Stomach (tissue), 19 donors: ENCODE measurements at places on chromosomes 4 and X. TPM values are rescaled to one million over a fixed set of nuclear protein-coding genes. Genes with fewer than 3 reads are reported as not detected.

DNA sequence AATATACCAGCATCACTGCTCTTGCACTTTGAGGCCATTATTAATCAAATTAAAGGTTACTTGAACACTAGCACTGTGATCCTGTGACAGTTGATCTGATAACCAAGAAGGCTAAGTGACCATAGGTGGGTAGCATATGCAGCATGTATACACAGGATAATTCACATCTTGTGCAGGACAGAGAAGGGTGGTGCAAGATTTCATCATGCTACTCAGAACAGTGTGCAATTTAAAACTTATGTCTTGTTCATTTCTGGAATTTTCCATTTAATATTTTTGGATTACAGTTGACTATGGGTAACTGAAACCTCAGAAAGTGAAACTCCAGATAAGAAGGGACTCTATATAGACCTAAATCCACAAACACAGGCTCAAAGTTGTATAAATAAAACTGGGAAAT, 78.2 kb upstream of the PDE5A start:
- H3K27me3 ChIP-seq, result no peaks in the 10 kb centered on the region
- no peak overlapping the region for H3K27ac ChIP-seq
- no peak overlapping the region for H3K4me3 ChIP-seq
- no peaks in the 10 kb centered on the region for H3K4me1 ChIP-seq
- no peak for DNase-seq

DNA sequence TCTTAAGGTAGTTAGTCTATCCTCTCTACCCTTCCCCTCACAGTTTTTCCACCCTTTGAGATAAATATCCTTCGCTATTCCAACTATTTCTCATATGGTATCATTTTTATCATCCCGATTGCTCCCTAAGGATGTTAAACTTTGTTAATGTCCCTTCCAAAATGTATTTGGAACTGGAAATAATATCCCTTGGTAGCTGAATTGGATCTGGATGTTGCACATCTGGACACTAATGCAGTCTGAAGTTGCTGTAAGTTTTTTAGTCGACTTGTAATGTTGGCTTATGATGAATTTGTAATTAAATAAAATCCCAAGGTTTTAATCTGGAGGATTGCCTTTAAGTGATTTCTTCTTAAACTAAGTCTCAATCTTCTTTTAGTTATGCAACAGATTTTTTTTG, 22.5 kb downstream of the XIAP start:
- H3K27ac ChIP-seq, result no peak overlapping the region
- no peak for DNase-seq
- no peaks in the 10 kb centered on the region for H3K36me3 ChIP-seq
- H3K4me1 ChIP-seq, result peaks cover 12% of the 10 kb centered on the region
- H3K4me3 ChIP-seq, result no peak overlapping the region
- H3K27me3 ChIP-seq, result no peaks in the 10 kb centered on the region

Gene RENBP
- total RNA-seq, result not detected

Gene NXF2B
- total RNA-seq, result not detected

Gene ACSL4
- total RNA-seq, result 15.6 TPM

Gene ADGRG4
- total RNA-seq, result 0.29 TPM
